ENCODE measurements at places on chromosomes 3 and 15. TPM values are rescaled to one million over a fixed set of nuclear protein-coding genes. Genes with fewer than 3 reads are reported as not detected.

DNA sequence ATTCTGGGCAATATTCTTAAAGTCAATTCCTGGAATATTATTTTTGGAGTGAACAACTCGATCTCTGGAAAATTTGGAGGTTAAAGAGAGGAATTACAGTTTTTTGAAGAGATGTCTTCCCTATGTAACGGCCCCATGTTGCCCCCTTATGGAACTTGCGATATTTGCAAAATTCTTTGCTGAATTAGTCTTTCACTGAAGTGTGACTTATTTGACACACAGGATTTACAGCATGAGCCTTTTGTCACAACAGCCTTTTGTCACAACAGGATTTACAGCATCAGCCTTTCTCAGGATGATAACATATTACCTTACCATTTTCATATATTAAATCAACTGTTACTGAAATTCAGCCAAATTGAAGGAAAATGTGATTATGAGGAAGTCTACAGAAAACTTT, 37.8 kb upstream of the SPTSSB start:
- peak; percentile 63 for DNase-seq

SAMMSON gene
- not detected for total RNA-seq

NMD3 gene
- total RNA-seq = 43.6 TPM

DNA sequence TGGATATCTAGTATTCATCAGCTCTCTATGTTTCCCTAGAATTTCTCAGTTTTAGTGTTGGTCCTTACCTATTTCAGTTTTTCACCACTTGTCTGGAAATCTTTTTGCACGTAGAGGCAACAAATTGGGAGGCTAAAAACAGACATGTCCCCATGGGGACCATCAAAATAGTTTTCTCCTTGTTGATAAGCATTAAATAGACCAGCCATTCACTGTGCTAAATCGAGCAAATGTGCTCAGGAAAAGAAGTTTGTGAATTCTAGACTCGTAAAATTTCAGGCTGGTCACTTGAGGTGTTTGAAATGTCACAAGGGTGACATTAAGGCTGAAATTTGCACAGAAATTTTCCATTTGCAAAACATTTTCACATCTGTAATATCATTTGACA, 102.6 kb downstream of the SPATA16 start:
- DNase-seq = no peak

PCNP gene
- total RNA-seq = 107 TPM

GHSR gene
- not detected for total RNA-seq

GRCh38 chr3:36211652-36211999, 168.7 kb upstream of the STAC start:
- DNase-seq = no peak

GRCh38 chr15:94004697-94005096, 226.7 kb upstream of the MCTP2 start:
- no peak for DNase-seq
